Upper lobe of left lung (tissue), 6 donors: ENCODE measurements at places on chromosomes 3 and 15. TPM values are rescaled to one million over a fixed set of nuclear protein-coding genes. Genes with fewer than 3 reads are reported as not detected.

- no peaks in the 10 kb centered on the region for H3K36me3 ChIP-seq
- H3K27me3 ChIP-seq = no peaks in the 10 kb centered on the region
- H3K4me3 ChIP-seq = no peak overlapping the region
- H3K4me1 ChIP-seq = peaks cover 8% of the 10 kb centered on the region
- DNase-seq = no peak
Observed at GRCh38 chr3:58564456-58565160, 12.6 kb downstream of the FAM107A start.

DNA sequence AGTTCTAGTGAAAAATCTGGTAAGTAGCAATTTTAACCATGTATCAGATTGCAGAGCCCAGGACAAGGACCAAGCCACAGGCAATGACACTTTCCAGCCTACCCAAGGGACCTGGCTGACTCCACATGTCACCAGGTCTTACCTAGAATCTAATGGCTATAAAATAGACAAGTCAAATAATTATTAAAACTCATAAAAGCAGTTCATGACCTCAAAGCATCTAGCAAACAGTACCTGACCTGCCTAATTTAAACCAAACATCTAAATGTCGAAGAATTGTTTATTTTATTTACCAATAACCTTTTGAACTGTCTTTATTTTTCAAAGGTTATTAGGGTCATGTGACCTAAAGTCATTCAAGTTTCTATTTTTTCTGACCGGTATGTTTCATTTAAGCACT lies 35.6 kb upstream of the MKRN3 start:
- H3K27me3 ChIP-seq = no peaks in the 10 kb centered on the region
- H3K4me3 ChIP-seq = no peak overlapping the region
- no peaks in the 10 kb centered on the region for H3K36me3 ChIP-seq

- H3K27ac ChIP-seq = no peak overlapping the region
- no peaks in the 10 kb centered on the region for H3K4me1 ChIP-seq
- H3K4me3 ChIP-seq = no peak overlapping the region
- DNase-seq = no peak
- no peaks in the 10 kb centered on the region for H3K36me3 ChIP-seq
Observed at GRCh38 chr3:183396662-183397391, 31.6 kb downstream of the MCF2L2 start.

The GOLGA6L7 gene
- not detected for total RNA-seq

- H3K4me1 ChIP-seq = no peaks in the 10 kb centered on the region
- no peak overlapping the region for H3K27ac ChIP-seq
- no peak overlapping the region for H3K4me3 ChIP-seq
- H3K36me3 ChIP-seq = no peaks in the 10 kb centered on the region
Observed at GRCh38 chr15:59950603-59951388, 53.3 kb upstream of the FOXB1 start.

DNA sequence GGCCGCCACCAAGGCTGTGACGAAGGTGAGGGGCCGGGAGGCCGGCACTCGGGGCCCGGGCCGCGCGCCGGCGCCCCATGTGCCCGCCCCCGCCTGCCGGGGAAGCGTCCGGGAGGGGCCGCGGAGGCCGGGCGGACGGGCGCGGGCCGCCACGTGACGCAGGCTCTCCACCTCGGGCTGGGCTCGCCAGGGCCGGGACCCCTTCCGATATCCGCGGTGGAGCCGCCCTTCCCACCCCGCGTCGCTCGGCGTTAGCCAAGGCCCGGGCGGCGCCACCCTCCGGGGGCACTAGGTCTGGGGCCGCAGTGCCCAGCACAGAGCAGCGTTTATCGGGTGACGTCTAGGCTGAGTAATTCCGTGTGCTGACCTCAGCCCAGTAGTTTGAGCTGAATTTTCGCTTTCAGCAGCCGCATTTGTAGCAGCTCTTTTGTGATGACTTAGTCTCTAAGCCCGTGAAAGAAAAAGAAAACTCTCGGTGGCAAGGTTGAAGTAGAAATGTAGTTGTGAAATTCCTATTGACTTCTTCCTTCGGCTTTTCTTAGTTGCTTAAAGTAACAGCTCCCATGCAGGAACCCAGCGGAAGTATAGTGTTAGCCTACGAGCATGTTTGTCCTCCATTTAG lies 885 bp downstream of the CDV3 start:
- DNase-seq = peak; percentile 80
- H3K36me3 ChIP-seq = peaks cover 16% of the 10 kb centered on the region
- no peaks in the 10 kb centered on the region for H3K27me3 ChIP-seq
- peak overlapping the region; percentile 97 for H3K27ac ChIP-seq
- peaks cover 63% of the 10 kb centered on the region for H3K4me1 ChIP-seq
- peak overlapping the region; percentile 73 for H3K4me3 ChIP-seq

GRCh38 chr3:145857956-145858355 lies 303.0 kb downstream of the PLOD2 start:
- no peaks in the 10 kb centered on the region for H3K4me1 ChIP-seq
- H3K36me3 ChIP-seq = no peaks in the 10 kb centered on the region
- H3K27me3 ChIP-seq = no peaks in the 10 kb centered on the region
- H3K4me3 ChIP-seq = no peak overlapping the region
- no peak overlapping the region for H3K27ac ChIP-seq
- no peak for DNase-seq

DNA sequence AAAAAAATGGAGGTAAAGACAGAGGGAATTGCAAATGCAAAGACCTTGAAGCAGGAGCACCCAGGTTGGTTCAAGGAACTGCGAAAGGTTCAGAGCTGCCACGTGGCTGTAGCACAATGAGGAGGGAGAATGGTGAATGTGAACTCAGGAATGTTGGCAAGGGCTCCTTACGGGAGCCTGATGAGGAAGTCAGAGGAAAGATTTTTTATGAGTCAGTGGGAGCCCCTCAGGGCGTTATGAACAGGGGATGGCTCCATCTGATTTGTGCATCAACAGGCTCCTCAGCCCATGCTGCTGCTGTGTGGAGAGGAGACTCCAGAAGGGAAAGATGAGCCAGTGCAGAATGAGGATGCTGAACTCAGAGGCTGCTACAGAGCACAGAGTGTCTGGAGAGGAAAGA lies 194.4 kb downstream of the ARRDC4 start:
- no peak overlapping the region for H3K27ac ChIP-seq
- no peaks in the 10 kb centered on the region for H3K36me3 ChIP-seq
- DNase-seq = no peak
- no peaks in the 10 kb centered on the region for H3K27me3 ChIP-seq
- no peaks in the 10 kb centered on the region for H3K4me1 ChIP-seq

The GOLGA6A gene
- not detected for total RNA-seq

The C3orf20 gene
- not detected for total RNA-seq

DNA sequence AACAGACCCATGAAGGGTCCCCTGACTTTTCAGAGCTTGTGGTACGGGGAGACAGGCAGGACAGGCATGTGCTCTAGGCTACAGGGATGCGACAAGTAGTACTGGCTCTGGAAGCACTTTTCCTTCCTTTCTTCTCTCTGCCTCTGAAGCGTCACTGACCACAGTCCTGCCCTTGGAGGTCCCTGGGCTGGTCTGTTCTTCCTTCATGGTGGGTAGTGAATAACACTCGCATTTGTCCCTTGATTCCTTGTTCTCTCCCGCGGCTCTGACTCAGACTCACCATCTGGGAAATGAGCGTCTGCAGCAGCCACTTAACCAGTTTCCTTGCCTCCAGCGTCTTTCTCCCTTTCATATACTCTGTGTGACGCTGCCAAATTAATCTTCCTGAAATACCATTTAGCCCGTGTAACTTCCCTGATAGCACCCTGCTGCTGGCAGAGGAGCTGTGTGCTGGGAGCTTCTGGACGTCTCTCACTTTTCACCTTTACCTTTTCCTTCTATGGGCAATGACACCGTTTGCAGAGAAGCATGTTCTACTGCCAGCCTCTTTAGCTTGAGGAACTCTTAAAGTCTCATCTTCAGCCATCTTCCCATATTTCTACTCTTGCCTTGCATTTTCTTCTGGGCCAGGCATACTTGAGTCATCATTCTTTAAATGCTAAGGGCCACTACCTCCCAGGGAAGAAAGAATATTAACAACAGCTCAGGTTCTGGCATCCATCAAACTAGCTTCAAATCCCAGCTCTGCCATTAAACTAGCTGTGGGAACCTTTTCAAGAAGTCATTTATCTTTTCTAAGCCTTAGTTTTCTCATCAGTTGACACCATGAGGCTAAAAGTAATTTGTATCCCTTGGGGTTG lies 33.6 kb downstream of the TMEM45A start:
- H3K4me3 ChIP-seq = no peak overlapping the region
- no peaks in the 10 kb centered on the region for H3K27me3 ChIP-seq
- no peak overlapping the region for H3K27ac ChIP-seq
- no peaks in the 10 kb centered on the region for H3K36me3 ChIP-seq
- no peak for DNase-seq

GRCh38 chr3:107315141-107315540 lies 62.1 kb upstream of the CCDC54 start:
- H3K4me1 ChIP-seq = no peaks in the 10 kb centered on the region
- no peak overlapping the region for H3K4me3 ChIP-seq
- DNase-seq = no peak
- no peaks in the 10 kb centered on the region for H3K36me3 ChIP-seq
- no peaks in the 10 kb centered on the region for H3K27me3 ChIP-seq
- no peak overlapping the region for H3K27ac ChIP-seq

The APOD gene
- total RNA-seq = 81.4 TPM

The GADL1 gene
- total RNA-seq = not detected

The ITGA11 gene
- 6.9 TPM for total RNA-seq

The COL8A1 gene
- 150 TPM for total RNA-seq

DNA sequence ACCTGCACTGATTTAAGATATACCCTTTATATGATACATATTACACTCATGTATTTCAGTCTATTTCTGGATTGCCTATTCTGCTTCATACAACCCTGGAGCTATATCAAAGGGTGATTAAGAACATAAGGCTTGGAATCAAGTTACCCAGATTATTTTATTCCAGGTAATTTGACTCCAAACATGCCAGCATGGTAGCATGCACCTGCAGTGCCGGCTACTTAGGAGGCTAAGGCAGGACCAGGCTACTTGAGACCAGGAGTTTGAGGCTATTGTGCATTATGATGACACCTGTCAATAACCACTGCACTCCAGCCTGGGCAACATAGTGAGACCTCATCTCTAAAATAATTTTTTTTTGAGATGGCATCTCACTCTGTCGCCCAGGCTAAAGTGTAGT lies 50.4 kb upstream of the NEO1 start:
- no peaks in the 10 kb centered on the region for H3K36me3 ChIP-seq
- no peaks in the 10 kb centered on the region for H3K4me1 ChIP-seq
- no peaks in the 10 kb centered on the region for H3K27me3 ChIP-seq
- H3K4me3 ChIP-seq = no peak overlapping the region

- H3K27ac ChIP-seq = no peak overlapping the region
- no peak overlapping the region for H3K4me3 ChIP-seq
- DNase-seq = no peak
- H3K4me1 ChIP-seq = no peaks in the 10 kb centered on the region
- H3K27me3 ChIP-seq = peaks cover 19% of the 10 kb centered on the region
Observed at GRCh38 chr3:184277366-184277765, 1.5 kb downstream of the ECE2 start.

The LSAMP gene
- total RNA-seq = 17.8 TPM

GRCh38 chr3:137778941-137779340 lies 14.8 kb downstream of the SOX14 start:
- no peaks in the 10 kb centered on the region for H3K4me1 ChIP-seq
- no peak for DNase-seq
- no peak overlapping the region for H3K27ac ChIP-seq
- H3K36me3 ChIP-seq = no peaks in the 10 kb centered on the region
- no peak overlapping the region for H3K4me3 ChIP-seq

- H3K36me3 ChIP-seq = no peaks in the 10 kb centered on the region
- H3K4me1 ChIP-seq = peaks cover 28% of the 10 kb centered on the region
- no peaks in the 10 kb centered on the region for H3K27me3 ChIP-seq
- no peak overlapping the region for H3K4me3 ChIP-seq
- H3K27ac ChIP-seq = peak overlapping the region; percentile 82
Observed at GRCh38 chr15:66633041-66633937, 67.5 kb upstream of the LCTL start.

DNA sequence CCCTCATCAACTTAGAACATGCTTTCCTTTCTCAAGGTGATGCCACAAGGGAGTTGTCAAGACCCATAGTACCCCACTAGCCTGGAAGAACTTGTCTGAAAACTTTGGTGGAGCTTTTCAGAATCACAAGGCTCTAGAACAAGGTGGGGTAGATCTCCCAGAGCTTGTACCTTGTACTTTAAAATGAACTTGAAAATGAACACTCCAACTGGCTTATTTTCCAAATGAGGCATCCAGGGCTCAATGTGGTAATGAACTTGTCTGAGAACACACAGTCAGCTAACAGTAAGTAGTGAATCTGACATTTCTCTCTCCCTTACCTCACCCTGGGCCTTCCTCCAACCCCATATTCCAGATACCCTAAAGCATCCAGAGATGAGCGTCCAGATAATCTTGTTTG lies 81.8 kb upstream of the THBS1 start:
- no peaks in the 10 kb centered on the region for H3K27me3 ChIP-seq
- H3K27ac ChIP-seq = no peak overlapping the region
- H3K4me3 ChIP-seq = no peak overlapping the region

DNA sequence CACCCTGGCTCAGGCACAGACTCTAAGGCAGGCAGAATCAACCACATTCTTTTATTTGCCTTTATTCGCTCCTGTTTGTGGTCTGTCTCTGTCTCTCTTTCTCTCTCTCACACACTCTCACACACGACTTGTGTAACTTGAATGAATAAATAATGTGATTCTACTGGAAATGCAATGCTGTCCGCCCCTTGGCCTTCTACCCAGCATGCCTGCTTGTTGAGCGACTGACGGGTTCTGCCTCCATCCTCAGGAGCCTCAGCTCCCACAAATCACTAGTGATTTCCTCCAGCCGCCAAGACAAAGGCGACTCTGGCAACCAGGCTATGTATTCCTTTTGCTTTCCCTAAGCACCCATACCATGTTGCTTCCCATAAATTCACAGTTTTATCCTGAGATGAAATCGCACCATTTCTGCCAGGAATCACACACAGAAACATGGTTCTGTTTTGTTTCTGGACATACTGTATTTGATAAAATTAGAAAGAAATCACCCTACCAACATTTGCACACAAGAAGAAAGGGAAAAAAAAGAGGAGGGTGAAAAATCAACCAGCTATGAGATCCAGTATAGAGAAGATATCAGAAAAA lies 460.8 kb downstream of the MAGI1 start:
- H3K27ac ChIP-seq = no peak overlapping the region
- H3K27me3 ChIP-seq = no peaks in the 10 kb centered on the region
- H3K4me3 ChIP-seq = no peak overlapping the region
- no peaks in the 10 kb centered on the region for H3K36me3 ChIP-seq
- no peak for DNase-seq

The POLQ gene
- 0.46 TPM for total RNA-seq
